ENCODE measurements at places on chromosomes 6 and 20. TPM values are rescaled to one million over a fixed set of nuclear protein-coding genes. Genes with fewer than 3 reads are reported as not detected.

Gene HLA-DRB5
- total RNA-seq, result 64.7 TPM

Gene FILIP1
- 118 TPM for total RNA-seq

Gene DPPA5
- total RNA-seq, result not detected

Gene SLC13A3
- total RNA-seq, result 0.46 TPM

Gene NANP
- 5.1 TPM for total RNA-seq

GRCh38 chr6:21033575-21034026, 499.3 kb downstream of the CDKAL1 start:
- DNase-seq, result peak; percentile 61

DNA sequence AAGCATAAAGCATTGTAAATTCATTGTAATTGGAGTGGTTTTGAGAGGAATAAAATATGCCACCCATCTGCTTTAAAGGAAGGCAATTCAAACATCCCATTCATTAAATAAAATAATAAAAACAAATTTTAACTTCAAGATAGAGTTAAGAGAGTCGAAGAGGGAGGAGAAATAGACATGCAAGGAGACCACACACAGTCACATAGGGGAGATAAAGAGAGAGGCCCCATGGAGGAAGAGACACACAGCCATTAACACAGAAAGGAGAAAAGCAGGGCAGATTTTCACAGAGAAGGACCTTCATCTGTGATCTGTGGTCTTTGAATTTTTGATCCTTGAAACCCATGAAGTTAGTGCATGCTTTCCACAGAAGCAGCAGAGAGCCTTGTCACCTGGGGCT, 214.3 kb upstream of the TCF21 start:
- DNase-seq, result no peak

DNA sequence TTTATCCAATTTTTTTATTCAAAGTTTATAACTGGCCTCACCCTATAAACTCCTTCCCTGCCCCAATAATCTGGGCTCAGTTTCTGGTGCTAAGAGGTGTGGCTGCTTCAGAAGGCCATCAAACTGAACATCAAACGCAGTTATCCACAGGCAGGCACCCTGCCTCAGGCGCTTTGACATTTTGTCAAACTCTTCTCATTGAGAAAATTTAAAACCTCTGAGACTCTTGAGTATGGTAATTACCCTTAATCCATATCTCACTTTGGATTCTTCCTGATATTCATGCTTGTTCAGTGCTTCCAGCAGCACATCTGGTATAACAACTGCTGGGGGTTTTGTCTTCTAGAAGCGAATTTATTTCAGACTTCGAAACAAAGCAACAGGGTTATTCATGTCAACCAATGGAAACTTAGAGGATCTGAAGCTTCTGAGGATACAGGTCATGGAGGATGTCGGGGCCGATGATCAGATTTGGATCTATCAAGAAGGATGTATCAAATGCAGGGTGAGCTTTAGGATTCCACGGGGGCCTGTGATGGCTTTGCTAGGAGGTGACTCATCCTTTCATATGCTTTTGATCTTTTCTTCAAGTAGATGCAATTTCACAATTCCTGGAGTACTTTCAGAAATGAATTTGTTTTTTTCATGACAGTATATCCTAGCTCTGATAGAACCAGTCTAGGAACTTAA, 68.2 kb downstream of the RTN4IP1 start:
- DNase-seq, result no peak

GRCh38 chr6:56715741-56716140, 73.1 kb upstream of the DST start:
- DNase-seq, result no peak

- DNase-seq, result no peak
These were observed 31.0 kb downstream of the RNASET2 start for GRCh38 chr6:166925141-166925996.

- no peak for DNase-seq
These were observed 37.4 kb upstream of the RIPPLY2 start for GRCh38 chr6:83815631-83816272.

GRCh38 chr20:64131406-64131805, 24.0 kb upstream of the NPBWR2 start:
- DNase-seq, result peak; percentile 35

- DNase-seq, result no peak
These were observed 45.0 kb downstream of the CARMIL1 start for GRCh38 chr6:25324066-25324762.

DNA sequence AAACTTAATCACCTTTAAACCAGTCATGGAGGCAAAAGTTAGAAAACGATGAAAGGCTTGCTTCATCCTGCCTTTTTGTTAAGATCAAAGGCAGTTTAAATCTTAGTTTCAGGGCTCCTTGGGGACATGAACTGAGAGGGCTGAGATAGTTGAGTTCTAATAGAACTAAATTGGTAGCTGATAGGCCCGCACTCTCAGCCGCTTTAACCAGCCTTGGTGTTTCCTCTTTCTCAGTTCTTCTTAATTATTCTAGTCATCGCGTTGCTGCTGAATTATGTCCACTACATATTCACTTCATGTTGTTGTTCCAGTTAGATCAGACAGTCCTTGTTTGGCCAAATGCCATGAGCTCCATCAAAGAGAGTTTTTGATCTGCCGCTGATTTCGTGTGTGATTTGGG, 72.5 kb downstream of the ANKS1A start:
- no peak for DNase-seq

DNA sequence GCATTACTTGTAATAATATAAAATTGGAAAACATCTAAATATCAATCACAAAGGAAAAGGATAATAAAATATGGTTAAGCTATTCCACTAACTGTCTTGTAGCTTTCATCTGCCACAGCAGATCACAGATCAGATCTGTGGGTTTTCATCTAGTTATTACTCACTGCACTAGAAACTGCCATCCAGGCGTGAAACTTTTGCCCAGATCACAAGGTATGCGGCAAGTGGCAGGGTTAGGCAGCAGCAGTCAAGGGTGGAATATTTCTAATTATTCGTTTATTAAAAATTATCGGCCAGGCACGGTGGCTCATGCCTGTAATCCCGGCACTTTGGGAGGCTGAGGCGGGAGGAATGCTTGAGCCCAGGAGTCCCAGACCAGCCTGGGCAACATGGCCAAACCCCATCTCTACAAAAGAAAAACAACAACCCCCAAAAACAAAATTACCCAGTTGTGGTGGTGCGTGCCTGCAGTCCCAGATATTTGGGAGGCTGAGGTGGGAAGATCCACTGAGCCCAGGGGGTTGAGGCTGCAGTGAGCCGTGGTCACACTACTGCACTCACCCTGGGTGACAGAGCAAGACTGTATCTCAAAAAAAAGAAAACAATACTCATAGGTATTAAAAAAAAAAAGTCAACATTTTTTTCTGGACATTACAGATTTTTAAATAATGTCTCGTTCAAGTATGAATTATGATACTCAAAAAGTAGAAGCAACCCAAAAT, 32.1 kb downstream of the BEND3 start:
- DNase-seq, result no peak

DNA sequence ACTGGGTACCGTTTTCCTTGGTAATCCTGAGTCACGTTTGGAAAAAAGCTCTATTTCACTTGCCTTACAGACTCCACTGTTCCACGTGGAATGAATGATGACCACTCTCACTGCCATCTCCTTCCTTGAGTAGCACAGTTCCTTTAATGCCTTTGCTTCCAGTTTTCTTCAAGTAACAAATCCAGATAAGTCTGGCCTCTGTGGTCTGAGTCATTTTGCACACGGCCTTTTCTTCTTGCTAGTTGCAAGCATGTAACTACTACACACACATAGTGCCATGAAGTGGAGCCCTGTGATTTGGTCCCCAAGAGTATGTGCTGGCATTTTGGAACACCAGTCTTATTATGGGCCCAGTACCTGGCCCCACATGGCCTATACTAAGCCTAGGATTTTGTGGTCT, 182.8 kb downstream of the SASH1 start:
- no peak for DNase-seq

- peak; percentile 50 for DNase-seq
These were observed 49.7 kb downstream of the JPH2 start for GRCh38 chr20:44137266-44137801.

DNA sequence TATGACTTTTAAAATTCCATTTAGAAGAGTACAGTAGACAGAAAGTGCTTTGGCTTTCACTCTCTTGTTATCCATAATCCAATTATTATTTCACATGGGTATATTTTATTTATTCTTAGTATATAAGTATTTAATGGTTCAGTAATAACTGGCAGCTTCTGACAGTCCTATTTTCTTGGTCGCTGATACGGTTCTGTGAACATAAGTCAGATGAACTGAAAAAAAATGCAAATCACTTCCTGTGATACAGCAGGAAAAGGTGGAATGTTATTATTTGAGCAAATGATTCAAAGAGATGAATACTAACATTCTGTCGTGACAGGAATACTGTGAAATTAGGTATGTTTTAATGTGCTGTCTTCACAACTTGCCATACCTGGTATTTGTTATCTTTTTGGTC, 132.3 kb downstream of the ARHGAP18 start:
- DNase-seq, result no peak

GRCh38 chr6:123913863-123914262, 110.2 kb downstream of the NKAIN2 start:
- DNase-seq, result no peak

DNA sequence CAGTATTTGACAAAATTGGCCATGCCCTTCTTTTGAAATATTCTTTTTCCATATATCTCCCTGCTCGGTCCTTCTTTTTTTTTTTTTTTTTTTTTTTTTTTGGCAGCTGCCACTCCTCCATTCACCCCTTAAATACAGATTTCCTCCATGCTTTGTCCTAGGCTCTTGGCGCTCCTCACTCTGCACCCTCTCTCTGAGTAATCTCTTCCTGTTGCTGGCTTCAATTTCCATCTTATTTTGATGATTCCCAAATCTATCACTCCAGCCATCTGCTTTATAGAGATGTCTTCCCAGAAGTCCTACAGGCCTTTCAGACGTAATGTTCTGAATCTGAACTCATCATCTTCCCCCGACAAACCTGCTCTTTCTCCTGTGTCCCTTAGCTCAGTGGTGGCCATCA, 12.8 kb upstream of the KLHL32 start:
- DNase-seq, result no peak

- no peak for DNase-seq
These were observed 156.1 kb upstream of the AGPAT4 start for GRCh38 chr6:161429921-161430490.

DNA sequence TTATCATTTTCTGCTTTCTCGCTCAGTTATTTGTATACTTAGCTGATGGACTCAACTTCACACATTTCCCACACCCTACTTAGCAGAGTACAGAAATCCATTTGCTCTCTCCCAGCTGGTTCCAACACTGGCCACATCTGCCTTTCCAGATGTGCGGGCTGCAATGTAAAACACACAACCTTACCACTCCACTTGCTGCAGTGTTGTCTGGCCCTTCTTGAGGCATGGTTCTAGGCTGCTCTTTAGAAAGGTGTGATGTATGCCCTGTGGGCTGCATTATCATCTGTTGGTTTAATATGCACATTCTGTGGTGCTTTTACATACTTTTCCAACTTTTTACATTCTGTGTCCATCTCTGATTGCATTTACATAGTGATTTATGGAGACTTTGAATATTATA, 56.5 kb downstream of the TRAF3IP2 start:
- DNase-seq, result no peak

GRCh38 chr6:21597801-21598673, 4.5 kb downstream of the SOX4 start:
- DNase-seq, result no peak

DNA sequence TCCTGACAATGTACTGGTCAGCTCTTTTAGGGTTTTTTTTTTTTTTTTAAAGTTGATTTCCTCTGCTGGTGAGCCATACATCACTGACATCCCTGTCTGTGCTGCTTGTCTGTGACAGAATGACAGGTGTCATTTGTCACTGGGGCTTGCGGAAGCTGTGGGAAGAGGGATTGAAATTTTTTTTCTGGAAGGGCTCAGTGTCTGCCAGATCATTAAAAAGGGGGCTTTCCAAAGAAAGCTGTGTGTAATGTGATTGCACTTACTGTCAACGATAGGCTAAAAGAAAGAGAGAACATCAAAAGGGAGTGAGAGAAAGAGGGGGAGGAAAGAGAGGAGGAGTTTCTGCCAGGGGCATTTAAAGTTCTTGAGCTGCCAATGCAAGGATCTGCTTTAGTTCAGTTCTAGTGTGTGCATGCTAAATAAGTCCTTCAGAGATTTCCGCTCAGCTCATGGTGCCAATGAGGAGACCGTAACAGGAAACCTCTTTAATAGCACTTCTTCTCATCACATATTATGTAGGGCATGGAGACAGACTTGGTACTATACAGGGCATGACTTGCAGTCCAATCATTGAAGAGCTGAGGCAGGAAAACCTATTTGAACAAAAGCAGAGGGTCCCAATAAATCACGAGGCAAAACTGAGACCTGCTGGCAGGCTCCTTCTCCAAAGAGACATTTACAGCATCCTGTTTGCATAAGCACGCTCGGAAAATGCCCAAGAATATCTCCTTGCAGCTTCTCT, 177.2 kb downstream of the TSHZ2 start:
- no peak for DNase-seq
